DMS153 (cell line): ENCODE measurements at places on chromosomes 6 and 20.
A peak's percentile ranks its signal among the peaks of the same experiment; 100 is the strongest.

GRCh38 chr6:84618836-84619235 lies 145.6 kb downstream of the TBX18 start:
- no peak for DNase-seq

- no peak for DNase-seq
These were observed 7.8 kb upstream of the PACSIN1 start for GRCh38 chr6:34457742-34458735.

GRCh38 chr20:16864963-16865362 lies 116.8 kb downstream of the OTOR start:
- DNase-seq, result no peak

DNA sequence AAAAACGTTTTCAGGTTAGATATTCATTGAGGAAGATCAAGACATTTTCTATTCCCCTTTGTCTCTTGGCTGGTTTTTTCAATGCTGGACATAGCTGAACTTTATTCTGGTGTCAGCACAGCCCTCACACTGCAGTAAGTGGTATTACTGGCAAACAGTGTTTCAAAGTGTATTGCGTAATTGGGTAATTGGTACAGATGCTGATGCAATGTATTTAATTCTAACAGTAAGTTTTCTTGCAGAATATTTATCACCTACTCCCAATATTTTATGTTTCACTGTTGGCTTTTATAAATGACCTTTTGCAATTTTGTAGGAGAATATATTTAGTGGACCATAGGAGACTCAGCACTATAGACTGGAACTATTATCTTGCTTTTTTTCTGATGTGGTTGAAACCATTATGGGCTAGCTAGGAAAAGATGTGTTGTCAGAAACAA lies 287.6 kb upstream of the SOX4 start:
- DNase-seq, result no peak

- DNase-seq, result no peak
These were observed 300.6 kb upstream of the ECI2 start for GRCh38 chr6:4435981-4436445.

DNA sequence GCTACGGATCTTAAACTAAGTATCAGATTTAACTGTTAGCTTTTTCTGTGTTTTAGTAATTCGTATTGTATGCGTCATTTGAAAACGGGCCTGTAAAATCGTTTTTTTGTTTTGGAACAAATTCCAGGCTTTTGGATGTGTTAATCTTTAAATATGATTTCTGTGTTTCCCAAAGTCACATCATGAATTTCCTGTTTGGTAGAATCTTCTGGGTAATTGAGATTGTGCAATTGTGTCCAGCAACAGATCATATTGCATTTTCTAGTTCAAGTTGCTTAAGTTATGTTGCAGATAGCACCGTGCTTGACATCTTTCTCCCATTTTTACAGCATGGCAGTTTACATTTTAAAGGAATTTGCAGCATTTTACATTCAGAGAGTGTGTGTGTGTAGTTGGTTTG lies 1.9 kb downstream of the MAPK14 start:
- no peak for DNase-seq

DNA sequence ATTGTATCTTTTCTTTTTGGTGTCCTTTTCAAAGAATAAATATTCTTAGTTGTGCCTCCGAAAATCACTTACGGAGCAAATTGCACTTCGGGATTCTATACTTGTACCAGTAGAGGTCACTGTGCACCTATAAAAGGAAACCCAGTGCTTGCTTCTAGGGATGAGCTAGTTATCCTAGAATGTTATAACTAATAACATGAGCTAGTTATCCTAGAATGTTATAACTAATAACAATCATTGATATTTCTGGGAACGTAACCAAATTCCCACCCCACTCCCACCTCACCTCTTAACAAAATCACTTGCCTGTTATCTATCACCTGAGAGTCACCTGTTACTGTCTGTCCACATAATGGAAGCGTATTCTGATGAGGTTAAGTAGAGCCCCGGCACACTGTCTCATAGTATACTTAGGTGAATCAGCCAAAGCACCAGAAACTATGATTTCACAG lies 126.9 kb upstream of the TIAM2 start:
- DNase-seq, result peak; percentile 14

- DNase-seq, result no peak
These were observed 8.3 kb upstream of the MARCKS start for GRCh38 chr6:113848811-113849210.

DNA sequence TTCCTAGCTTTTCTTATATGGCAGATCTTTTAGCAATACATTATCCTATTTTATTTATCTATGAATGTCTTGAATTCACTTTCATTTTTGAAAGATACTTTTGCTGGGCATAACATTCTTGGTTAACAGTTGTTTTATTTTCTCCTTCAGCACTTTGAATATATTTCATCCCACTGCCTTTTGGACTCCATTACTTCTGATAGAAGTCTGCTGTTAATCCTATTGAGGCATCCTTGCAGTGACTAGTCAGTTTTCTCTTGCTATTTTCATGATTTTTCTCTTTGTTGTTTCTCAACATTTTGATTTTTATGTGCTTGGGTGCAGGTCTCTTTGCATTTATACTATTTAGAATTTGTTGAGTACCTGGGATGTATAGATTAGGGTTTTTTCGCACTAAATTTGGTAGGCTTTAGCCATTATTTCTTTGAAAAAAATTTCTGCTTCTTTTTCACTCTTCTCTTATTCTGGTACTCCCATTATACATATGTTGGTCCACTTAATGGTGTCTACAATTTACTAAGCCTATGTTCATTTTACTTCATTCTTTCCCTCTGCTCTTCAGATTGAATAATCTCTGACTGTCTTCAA lies 53.2 kb downstream of the PHACTR3 start:
- DNase-seq, result no peak

DNA sequence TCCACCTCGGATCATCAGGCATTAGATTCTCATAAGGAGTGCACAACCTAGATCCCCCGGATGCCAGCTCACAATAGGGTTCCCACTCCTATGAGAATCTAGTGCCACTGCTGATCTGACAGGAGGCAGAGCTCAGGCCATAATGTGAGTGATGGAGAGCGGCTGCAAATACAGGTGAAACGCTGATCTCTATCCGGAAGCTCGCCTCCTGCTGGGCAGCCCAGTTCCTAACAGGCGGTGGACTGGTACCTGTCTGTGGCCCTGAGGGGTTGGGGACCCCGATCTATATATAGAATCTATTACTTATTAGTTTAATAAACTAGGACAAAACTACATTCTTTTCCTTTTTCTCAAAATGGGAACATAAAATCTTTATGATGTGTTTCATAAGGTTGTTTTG lies 741.9 kb downstream of the RFPL4B start:
- DNase-seq, result no peak

DNA sequence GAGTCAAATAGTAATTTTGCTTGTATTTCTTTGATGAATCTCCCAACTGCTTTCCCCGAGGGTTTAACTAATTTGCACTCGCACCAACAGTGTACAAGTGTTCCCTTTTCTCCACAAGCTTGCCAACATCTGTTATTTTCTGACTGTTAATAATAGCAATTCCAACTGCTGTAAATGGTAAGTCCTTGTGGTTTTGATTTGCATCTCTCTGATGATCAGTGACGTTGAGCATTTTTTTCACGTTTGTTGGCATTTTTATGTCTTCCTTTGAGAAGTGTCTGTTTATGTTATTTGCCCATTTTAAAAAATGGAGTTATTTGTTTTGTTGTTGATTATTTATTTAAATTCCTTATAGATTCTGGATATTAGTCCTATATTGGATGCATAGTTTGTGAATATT lies 399.8 kb upstream of the MAN1A1 start:
- DNase-seq, result no peak

- DNase-seq, result no peak
These were observed 2.9 kb downstream of the CPNE5 start for GRCh38 chr6:36836111-36837021.

- no peak for DNase-seq
These were observed 24.0 kb downstream of the AAR2 start for GRCh38 chr20:36260316-36260715.

- DNase-seq, result no peak
These were observed 38.3 kb downstream of the KIF13A start for GRCh38 chr6:17949168-17949567.

GRCh38 chr6:11536795-11537194 lies 754 bp upstream of the TMEM170B start:
- DNase-seq, result no peak

GRCh38 chr20:22684072-22684762 lies 99.8 kb upstream of the FOXA2 start:
- peak; percentile 66 for DNase-seq

DNA sequence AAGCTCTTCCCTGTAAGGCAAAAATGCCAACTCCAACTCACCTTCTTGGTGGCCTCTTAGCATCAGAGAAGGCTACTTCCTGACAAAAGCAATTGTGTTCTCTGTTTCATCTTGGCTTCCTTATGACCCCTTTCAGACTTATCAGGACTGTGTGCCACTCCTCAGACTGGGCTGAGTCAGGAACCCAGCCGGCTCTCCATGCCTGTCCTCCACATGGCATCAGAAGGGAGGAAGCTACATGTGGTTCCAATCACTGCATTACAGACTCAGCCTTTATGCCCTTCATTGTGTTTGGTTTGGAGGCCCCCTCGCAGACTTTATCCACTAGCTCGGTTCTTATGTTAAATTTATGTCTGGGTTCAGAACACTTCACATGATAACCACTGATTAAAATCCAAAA lies 142.5 kb downstream of the SLC24A3 start:
- DNase-seq, result no peak

GRCh38 chr20:24994470-24995368 lies 2.2 kb upstream of the APMAP start:
- DNase-seq, result peak; percentile 50

DNA sequence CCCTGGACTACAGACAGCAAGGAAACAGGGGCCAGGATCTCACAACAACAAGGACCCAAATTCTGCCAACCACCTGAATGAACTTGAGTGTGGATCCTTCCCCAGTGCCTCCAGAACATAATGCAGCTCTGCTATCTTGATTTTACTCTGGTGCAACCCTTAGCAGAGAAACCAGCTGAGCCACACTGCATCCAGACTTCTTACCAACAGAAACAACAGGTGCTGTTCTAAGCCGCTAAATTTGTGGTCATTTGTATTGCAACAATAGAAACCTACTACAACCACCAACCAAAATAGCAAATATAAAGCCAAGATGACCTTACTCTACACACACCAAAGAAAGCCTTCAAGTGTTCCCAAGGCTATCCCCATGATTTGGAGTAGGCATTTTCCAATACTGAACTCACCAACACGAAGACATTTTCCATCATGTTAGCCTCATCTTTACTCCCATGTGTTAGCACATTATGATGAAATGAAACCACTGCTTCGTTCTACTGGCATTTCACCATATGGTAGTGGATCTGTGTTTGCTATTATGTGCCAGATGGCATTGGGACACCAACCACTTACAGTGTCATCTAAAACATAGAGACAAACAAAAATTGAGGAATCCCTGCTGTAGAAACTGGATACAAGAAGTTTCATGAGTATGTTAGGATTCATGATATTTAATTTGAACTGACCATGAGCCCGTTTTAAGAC lies 249.8 kb upstream of the ID4 start:
- DNase-seq, result no peak

DNA sequence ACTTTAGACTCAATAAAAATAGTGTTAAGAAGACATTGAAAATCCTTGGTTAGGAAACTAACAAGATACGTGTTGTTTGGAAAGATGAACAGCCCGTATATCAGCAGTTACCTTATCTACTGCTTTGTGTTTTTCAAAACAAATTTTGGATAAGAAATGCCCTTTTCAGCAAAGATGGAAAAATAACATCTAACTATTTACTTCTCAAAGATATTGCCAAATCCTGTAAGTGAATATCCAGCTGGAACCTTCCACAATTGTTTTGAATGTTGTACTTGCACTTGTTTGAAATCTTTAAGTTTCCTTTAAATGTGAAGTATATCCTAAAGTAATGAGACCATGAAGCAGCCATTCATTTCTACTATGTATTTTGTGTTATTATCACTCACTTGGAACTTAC lies 14.6 kb downstream of the TAGAP start:
- no peak for DNase-seq

DNA sequence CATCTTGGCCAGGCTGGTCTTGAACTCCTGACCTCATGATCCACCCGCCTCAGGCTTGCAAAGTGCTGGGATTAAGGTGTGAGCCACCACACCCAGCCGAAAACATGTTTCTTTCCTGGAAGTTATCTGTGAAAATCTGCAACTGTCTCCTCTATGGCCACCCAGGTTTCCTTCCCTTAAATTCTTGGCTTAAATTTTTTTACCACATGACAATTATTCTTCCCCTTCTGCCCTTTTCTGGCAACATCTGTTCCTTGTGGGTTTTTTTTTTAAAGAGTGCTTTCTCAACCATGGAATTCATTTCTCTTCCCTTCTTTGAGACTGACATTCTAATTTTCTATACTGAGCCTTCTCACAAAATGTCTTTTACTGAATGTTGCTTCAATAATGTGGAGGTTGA lies 59.6 kb downstream of the DOK5 start:
- no peak for DNase-seq

DNA sequence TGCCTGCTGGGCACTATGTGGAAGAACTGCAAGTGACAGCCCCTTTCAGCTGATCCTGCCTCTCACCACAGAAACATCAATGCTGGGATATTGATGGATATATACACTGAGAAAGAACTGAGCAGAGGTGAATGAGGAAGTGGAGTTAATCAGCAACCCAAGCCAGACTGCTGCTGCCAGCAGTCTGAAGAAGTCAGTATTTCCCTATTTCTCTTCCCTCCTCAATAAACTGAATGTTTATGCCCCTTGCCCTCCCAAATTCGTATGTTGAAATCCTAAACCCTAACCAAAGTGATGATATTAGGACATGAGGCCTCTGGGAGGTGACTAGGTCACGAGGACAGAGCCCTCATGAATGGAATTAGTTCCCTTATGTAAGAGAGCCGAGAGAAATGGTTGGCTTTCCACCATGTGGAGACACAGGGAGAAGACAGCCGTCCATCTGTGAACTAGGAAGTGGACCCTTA lies 76.3 kb downstream of the CDK19 start:
- DNase-seq, result no peak

DNA sequence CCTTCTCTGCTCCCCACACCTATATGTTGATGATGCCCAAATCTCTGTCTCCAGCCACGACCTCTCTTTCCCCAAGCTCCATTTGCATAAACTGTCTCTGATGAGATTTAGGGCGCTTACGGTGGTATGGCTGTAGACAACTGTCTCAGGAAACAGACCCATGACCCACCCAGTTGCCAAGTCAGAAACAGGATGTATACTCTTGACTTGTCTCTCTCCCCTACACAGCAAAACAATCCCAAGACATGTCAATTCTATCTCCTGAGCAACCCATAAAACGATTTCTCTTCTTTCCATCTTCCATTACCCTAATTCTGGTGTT lies 13.9 kb downstream of the GNL1 start:
- no peak for DNase-seq

- no peak for DNase-seq
These were observed 113.4 kb upstream of the MRPS10 start for GRCh38 chr6:42331019-42331418.
